ENCODE measurements at places on chromosomes 6 and 20.

GRCh38 chr20:20331156-20331555 lies 36.7 kb upstream of the INSM1 start:
- DNase-seq: no peak

DNA sequence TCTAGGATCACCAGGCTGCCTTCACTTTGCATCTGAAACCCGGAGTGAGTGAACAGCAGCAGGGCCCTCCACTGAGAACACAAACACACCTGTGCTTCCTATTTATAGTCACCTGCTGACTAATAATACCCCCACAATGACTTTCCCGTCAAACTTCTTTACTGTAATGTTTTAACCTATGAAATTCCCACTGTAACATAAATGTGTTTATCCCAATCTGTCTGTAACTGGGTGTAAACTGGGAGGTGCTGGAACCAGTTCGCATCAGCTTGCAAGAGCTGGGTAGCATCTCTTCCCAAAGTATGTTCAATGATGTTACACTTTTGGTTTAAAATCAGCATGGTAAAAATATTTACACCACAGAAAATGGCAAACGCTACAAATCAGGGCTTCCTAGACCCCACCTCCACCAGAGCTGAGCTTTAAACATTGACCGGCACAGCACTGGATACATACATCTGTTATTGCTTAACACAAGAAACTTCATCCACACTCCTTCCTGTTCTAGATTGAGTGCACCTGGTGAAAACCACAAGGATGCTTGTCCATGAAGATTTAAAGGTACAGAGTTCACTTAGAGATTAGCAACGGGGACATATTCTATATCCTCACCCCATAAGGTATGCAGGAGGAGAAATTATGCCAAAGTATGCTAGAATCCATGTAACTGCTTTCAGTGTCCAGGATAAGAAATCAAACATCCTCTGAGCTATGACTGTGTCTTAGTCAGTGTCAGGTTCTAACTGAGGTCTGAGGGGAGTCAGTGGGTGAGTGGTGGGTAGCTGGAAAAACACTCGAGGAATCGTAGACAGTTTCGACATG lies 79.0 kb downstream of the ALDH8A1 start:
- DNase-seq: no peak

DNA sequence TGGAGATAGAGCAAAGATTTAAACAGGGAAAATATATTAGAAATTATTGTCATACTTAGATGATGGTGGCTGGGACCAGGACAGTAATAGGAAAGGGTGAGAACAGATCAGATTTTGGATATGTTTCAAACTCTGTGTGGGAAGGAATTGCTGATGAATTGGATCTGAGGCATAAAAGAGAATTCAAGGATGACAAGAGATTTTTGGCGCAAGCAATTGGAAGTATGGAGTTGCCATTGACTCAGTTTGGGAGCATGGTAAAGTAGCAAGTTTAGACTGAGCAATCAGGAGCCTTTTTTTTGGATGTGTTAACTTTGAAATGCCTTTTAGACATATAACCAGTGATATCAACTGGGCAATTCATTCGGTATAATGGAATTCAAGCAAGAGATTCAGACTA lies 14.4 kb downstream of the TAB2 start:
- no peak for DNase-seq

GRCh38 chr6:57324538-57324937 lies 7.1 kb downstream of the PRIM2 start:
- DNase-seq: no peak

- no peak for DNase-seq
These were observed 33.5 kb downstream of the CFAP61 start for GRCh38 chr20:20085812-20086211.
